ENCODE measurements at places on chromosomes 11 and 22. TPM values are rescaled to one million over a fixed set of nuclear protein-coding genes. Genes with fewer than 3 reads are reported as not detected.

The JOSD1 gene
- 31.2 TPM for total RNA-seq

The VSIG10L2 gene
- not detected for total RNA-seq

The CST6 gene
- not detected for total RNA-seq

The SAMM50 gene
- 46.0 TPM for total RNA-seq

The APOBEC3B gene
- 29.2 TPM for total RNA-seq
